ENCODE measurements at places on chromosomes 6 and 20.

GRCh38 chr20:37386505-37387251, 40.7 kb downstream of the SRC start:
- peak; percentile 63 for DNase-seq

- DNase-seq, result peak; percentile 47
Observed at GRCh38 chr6:150028799-150029198, 3.5 kb upstream of the RAET1L start.

DNA sequence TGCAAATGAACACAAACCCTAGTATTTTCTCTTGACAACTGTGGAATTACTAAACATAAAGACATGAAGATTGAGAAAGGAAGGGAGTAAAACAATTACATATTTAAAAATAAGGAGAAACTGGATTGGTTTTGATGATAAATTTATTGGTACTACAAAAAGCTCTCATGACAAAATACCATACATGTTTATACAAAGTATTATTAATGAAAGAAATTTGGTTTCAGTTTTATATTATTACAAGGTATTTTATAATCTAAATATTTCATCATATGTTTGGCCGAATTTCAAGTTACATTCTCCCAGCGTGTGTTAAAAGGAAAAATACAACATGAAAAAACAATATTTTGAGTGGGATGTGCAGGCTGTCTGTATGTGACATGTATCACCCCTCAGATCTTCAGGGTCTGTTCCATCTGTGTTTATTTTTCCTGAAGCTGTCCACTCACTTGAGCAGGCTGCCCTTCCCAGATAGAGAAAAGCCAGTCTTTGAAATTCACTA, 568.4 kb downstream of the NKAIN2 start:
- DNase-seq, result no peak

GRCh38 chr6:34928695-34929094, 39.6 kb downstream of the ANKS1A start:
- no peak for DNase-seq

DNA sequence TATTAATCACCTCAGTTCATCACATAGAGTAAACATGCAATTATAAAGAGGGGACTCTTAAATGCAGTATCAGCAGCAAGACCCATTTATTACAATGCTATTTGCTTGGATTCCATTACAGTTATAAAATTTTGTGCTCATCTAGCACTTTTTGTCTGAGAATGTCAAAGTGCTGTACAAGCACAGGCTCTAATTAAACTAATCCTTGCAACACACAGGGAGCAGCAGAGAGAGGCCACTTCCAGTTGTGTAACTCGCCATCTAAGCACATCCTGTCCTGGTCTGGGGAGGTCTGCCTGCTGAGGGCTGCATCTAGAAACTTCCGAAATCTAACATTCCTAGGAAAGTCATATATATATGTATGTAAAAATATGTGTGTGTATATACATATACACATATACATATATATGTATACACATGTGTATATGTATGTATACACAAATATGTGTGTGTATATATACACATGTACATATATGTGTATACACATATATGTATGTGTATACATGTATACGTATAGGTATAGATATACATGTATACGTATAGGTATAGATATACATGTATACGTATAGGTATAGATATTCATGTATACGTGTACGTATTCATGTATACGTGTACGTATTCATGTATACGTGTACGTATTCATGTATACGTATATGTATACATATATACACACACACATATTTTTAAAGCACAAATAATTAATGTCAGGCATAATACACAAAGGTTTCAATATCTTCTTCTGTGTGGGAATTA, 136.4 kb upstream of the JARID2 start:
- DNase-seq, result no peak

DNA sequence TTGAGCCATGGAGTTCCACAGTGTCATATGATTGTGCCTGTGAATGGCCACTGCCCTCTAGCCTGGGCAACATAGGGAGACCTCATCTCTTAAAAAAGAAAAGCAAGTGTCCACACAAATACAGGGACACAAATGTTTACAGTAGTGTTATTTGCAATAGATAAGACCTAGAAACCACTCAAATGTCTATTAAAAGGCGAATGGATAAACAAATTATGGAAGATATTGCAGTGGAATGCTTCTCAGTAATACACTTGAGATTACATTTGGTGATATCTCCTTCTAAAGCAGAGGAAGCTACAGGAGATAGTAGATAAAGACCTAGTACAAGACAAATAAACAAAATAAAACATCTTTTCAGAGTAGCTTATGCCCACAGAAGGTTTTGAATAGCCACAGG, 44.6 kb upstream of the ASCC3 start:
- no peak for DNase-seq

DNA sequence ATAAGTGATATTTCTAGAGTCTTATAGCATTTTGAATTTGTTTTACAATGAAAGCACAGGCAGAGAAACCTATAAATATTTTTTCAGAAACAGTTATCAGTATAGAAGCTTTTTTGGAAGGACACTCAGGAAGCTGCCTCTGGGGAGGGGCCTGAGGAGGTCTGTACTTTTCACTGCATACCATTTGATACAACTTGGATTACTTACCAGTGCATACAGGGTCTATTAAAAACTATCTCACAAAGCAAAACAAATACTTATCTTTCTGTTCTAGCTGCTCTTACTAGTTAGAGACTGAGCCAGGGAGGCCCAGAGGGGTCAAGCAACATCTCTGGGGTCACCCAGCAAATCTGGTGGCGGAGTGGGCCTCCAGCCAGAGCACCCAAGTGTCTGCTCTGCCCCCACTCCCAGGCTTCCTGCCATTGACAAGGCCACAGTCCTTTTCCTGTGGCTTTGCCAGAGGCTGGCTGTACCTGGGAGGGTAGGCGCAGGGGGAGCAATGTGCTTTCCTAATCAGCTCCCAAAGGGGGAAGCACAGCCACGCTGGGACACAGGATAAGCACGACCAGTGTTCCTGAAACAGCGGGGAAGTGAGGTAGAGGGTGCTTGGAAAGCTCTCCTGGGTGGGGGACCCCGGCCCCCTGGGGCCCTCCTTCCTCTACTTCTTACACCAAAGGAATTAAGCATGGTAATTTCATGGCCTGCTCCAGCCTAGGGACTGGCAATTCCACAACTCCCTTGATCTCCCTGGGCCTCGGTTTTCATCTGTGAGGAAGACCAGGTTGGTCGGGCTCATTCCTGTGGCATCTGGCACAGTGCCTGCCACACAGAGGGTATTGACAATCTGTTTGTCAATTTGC, 7.8 kb downstream of the TCF15 start:
- no peak for DNase-seq

GRCh38 chr6:135586844-135587243, 89.3 kb upstream of the AHI1 start:
- DNase-seq, result no peak

DNA sequence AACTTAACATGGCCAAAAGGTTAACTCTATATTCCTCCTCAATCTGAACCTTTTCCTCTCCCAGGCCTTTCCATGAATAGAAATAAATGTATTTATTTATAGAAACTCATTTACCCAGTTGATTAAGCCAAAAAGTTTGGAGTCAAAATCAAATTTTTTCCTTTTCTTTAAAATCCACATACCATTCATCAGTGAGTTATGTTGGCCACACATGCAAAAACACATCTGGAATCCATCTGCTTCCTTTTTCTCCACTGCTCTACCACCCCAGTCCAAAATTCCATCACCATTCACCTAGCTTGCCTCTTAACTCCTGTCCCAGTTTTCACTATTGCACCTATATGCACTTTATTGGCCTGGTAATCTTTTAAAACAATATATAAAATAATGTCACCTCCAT, 62.4 kb upstream of the TMEM200A start:
- DNase-seq, result no peak

GRCh38 chr6:166433096-166433495, 50.4 kb upstream of the MPC1 start:
- DNase-seq, result no peak

DNA sequence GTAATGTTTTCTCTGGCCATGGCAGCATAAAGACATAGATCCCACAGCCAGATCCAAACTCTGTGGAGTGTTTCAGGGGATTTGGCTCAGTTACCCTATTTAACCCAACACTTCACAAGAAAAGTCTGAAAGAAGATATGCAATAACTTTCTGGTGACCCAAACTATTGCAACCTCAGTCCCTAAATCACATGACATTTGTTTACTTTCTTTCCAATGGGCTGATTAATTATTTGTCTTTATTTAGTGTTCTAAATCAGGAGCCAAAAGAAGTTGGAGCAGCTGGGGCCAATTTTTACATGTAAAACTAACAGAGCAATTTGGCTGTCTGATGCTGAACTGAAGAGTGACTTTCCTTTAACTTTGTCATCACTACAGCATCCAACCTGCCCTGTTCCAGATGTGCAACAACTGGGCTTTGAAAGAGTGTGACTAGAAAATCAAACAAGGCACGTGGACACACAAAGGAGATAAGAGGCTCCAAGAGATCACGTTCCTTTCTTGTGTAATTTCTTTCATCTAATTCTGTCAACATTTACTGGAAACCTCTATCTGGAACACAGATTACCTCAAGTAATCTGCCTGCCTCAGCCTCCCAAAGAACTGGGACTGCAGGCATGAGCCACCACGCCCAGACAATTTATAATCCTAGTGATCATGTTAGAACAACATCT, 90.8 kb downstream of the TRMT11 start:
- DNase-seq, result no peak

- no peak for DNase-seq
Observed at GRCh38 chr20:2872459-2873009, 747 bp upstream of the PTPRA start.

GRCh38 chr20:5928836-5929715, 21.3 kb downstream of the TRMT6 start:
- DNase-seq, result no peak

- DNase-seq, result no peak
Observed at GRCh38 chr6:28167068-28167467, 25.4 kb downstream of the ZKSCAN8 start.

DNA sequence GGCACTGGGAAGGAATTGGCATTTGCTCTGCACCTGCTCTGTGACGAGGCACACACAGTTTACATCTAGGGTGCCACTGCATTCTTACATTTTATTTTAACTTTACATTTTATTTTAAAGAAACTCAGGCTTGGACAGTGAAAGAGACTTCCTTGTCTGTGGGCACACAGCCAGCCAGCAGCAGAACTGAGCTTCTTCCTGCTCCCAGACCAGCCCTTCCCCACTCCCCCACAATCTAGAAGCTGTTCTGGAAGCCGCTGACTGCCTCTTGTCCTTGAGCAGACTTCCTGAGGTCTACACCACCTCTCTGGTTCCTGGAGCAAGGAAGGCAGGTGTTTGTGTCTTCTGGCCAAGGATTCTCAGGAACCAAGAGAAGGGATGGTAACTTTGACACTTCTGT, 27.9 kb upstream of the CD93 start:
- DNase-seq, result no peak

GRCh38 chr20:1373614-1374013, 19.2 kb downstream of the FKBP1A start:
- DNase-seq, result no peak

DNA sequence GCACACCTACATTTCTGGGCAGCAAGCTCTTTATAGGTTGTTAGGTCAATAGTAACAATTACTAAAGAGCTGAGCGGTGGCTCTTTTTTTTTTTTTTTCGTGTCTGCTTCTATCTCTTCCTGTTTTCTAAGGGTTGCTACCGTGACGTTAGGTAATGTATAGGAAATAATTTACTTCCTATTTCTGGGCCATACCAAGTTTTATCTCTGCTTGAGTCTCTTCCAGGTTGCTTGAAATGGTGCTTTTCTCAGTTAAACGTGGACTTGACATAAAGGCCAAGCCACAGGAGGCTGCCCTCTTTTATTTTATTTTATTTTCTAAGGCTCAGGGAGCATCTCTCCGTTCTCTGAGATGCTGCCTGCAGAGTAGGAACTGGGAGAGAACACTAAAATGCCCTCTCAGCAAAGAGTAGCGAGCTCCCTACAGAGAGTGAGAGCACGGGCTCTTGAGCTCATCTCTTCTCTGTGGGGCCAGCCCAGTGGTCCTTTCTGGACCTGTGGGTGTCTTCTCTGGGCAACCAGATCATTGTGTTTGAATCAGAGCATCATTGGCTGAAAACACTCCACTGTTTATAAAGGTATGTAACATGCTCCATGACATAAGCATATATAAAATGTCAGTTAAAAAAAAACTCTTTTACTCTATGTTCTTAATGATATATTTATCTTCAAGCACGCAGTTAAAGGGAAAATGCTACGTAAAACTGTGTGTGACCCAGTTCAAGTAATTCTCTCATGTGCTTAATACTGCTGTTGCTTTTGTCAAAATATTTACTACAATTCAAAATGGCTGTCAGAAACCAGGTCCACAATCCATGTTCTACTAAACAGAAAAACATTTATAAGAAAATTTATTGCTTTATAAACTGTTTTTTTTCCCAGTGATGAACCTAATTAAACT, at the start of gene ZNF831:
TSS of gene ZNF831 (plus strand) at position 191 of the 900 bp plus-strand sequence. CDS start 27,199 bp downstream, outside the sequence.
- no peak for DNase-seq

DNA sequence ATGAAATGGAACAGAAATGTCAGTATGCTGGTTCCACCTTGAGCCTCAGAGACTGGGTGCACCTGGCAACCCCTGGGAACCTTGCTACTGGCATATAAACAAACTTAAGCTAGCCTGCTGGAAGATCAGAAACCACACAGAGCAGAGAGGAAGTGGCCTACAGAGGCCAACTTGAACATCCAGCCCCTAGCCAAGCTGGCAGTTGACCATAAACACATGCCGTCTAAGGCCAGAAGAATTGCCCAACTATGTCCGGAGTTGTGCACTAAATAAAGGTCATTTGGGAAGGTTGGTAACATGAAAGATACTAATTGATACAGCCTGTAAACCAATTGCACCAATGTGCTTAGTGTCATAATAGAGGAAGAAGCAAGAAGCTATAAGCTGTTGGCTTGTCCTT, 266.6 kb upstream of the BTBD3 start:
- no peak for DNase-seq

- DNase-seq, result no peak
Observed at GRCh38 chr6:167851370-167851952, 24.8 kb downstream of the AFDN start.

DNA sequence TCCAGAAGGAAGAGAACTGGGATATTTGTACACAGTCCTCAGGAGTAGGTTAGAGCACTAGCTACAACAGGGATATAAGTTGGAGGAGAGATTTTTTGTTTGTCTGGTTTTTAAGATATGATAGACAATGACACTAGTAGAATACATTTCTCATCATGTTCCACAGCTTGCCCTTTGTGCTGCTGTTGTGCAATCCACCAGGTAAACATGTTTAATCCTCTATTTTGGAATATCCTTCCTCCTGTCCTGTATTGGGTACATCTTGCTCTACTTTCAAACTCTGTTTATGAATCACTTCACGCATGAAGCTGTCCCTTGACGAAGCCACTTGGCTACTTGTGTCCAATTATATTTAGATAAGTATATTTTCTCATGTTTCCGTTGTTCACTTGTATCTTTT, 153.6 kb upstream of the TENT5A start:
- DNase-seq, result no peak

- no peak for DNase-seq
Observed at GRCh38 chr20:835608-836045, 2.1 kb downstream of the FAM110A start.

DNA sequence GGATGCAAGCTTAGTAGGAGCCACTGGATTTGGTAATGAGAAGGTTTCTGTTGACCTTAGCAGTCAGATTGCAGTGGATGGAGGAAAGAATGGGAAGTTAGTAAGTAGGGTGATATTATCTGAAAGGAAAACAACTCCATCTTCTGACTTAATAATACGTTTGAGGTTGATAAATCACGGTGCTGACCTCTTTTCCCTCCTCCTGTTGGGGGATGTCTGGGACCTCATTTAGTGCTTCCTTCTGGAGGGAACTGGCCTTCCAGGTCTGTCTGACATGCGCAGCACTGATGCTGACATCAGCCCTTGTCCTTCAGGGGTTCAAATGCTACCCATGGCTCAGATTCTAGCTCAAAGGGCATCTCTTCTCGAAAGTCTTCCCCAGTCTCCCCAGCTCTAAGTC, 48.2 kb upstream of the AKAP12 start:
- DNase-seq, result no peak
